Stimulated activated CD4-positive, alpha-beta T cell treated with anti-CD3 and anti-CD28 coated beads, Interleukin-15, amount 100 ng/mL, for 1 hour (primary cell): ENCODE measurements at places on chromosomes 1 and 21.

- no peak for DNase-seq
Observed at GRCh38 chr1:214364786-214365295, 83.9 kb downstream of the SMYD2 start.

DNA sequence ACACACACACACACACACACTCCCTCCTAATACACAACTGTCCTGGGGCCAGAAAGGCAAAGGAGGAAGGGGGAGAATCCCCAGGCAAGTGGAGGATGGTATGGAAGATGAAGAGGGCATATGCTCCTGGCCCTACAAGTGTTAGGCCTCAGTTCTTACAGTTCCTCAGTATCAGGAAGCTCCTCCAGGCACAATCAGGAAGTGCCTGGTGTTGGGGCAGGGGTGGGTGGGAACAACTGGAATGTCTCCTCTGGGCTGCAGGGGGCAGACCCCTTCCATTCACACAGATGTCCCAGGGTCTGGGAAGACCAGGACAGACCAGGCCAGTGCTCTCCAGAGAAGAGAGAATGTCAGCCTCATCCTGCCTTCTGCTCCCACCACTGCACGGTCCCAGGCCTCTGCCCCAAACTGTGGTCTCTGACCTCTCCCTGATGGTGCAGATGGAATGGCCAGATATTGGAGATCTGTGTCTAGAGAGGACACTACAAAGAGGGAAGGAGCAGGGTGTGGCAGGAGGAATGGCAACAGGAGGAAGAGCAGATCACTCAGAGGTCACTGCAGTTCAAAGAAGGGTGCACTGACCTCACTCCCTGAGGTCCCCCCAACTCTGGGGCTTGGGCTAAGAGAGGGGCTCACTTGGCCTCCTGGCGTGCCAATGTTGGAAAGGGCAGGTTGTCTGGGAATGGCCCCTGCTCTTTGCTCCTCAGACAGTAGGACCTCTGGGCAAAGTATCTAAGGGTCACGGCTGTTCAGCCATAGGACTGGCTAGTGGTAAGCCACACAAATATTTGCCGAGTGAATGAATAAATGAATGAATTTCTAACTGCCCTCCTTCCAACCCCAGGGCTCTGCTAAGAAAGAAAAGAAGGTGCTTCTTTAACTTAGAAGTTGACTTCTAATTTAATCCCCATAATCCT is 2.5 kb upstream of the DENND2D start:
- no peak for DNase-seq

GRCh38 chr1:7177438-7178146 is 392.3 kb downstream of the CAMTA1 start:
- no peak for DNase-seq

- DNase-seq: no peak
Observed at GRCh38 chr1:112711670-112712069, 3.5 kb downstream of the PPM1J start.

- no peak for DNase-seq
Observed at GRCh38 chr1:66980745-66981367, 56.1 kb downstream of the MIER1 start.

- DNase-seq: peak; percentile 26
Observed at GRCh38 chr1:3483801-3484444, 29.5 kb downstream of the ARHGEF16 start.

- DNase-seq: no peak
Observed at GRCh38 chr1:76294482-76295194, 220.1 kb downstream of the ST6GALNAC3 start.

DNA sequence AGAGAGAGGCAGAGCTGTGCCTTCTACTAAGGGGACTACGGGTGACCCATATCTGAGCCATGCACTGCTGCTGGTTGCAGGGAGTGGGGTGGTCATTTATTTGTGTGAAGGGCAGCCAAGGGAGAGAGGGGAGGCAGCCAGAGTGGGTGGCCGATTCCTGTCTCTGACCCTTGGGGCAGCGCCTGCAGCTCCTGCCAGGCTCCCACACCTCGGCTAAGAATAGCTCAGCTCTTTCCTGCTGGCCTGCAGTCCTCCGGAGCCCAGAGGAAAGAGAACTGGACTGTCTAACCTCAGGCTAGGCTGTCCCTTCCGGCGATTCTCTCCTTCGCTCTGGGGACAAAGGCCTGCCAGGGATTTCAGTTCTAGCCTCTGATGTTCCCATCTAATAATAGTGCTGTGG is 11.6 kb upstream of the CD34 start:
- no peak for DNase-seq

DNA sequence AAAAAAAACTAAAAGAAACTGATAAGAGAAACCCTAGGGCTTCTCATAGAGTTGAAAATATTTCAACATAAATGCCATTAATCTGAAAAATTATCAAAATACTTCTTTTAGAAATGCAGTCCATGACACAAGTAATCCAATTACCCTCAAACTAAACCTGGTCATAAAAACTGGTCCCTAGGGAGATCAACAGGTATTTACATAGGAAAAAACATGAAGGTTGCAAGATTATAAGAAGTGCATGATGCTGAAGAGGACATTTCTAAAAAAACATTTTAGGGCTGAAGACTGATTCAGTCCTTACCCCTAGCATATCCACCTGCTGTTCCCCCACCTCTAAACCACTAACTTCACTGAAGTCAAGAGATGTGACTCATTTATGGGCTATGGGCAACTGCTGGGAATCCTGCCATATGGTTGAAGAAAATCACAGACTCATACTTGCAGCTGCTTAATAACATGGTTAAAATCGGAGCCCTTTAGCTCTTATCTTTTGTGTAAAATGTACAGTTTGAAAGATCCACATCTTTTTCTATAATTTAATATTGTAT is 131.0 kb upstream of the RUNX1 start:
- no peak for DNase-seq

DNA sequence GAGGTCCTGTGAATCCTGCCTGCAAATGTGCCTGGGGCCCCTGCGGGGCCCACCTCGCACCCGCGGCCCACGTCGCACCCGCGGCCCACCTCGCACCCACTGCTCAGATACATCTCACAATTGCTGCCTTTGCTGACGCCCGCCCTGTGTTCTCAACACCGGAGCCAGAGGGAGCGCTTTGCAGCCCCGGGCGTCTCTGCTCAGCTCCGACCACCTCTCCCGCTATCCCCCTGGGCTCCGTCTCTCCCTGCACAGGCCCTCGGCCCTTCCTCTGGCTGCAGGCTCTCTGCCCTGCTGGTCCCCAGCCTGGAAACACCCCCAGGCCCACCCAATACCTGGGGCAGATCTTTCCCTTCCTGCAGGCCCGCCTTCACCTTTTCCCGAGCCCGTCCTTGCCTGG is 44.8 kb downstream of the TP73 start:
- DNase-seq: no peak

GRCh38 chr1:172719066-172719627 is 60.2 kb downstream of the FASLG start:
- no peak for DNase-seq

DNA sequence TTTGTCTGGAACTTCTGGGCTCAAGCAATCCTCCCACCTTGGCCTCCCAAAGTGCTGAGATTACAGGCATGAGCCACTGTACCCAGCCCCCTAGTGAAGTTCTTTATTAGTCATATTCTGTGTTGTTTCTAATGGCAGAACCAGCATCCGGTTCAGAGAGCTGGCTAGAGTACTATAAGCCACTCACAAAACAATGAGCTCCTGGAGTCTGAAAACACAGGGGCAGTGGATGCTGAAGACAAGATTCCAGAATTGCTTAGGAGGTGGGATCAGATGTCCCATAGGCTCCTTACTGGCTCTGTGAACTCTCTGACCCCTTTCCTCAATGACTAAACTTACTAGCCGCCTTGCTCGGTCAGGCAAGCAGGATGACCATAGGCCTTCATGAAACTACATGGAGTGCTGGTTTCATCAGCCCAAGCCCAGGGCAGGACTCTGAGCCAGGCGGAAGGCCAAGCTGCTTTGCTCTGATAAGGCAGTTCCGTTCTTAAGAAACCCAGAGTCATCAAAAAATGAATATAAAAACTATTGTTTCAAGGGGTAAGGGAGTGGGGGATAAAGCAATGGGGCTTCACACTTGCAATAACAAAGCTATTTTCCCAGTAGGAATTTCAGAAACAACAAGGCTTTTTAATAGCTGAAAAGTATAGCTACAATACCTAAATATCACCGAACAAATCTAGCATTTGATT is 8.1 kb downstream of the MTHFR start:
- DNase-seq: no peak

GRCh38 chr1:43444836-43445235 is 8.9 kb downstream of the HYI start:
- DNase-seq: no peak

GRCh38 chr1:31707711-31708110 is 3.9 kb upstream of the COL16A1 start:
- DNase-seq: no peak

DNA sequence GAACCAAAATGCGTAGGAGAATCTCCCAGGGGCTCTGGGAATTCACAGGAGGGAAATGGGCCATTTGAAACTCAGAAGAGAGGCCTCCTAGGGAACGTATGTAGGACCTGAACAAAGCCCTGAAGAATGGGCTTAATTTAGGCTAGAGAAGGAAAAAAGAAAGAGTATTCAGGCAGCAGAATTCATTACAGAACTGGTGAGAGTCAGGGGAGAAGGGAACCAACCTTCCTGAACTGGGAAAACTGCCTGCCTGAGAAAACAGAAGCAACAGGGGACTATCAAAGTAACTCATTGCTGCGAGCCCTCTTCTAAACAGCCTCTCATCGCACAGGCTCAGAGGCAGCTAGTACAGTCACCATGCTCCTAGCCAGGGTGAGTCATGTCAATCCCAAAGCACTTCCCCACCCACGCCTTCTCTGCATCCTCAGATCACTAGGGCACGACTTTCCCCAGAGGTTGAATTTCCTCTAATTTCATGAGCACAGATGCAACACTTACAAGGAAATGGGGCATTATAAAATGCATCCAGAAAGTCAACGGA is 98.1 kb downstream of the ADSS2 start:
- no peak for DNase-seq

DNA sequence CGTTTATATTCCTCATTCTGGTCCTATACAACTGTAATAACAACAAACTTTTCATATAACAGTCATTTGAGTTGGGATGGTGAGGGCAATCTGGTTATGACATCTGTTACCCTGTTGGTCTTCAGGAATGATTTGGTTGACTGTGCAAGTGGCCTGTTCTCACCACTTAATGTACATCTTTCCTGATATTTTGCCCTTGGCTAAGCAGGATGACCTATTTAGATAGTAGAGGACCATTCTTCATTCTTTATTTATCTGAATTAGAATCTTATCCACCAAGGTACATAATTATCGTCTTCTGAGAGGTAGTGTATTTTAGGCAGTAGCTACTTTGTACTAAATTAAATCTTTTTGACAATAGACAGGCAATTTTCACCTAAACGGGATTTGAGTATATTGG is 154.3 kb downstream of the DNM3 start:
- DNase-seq: no peak

DNA sequence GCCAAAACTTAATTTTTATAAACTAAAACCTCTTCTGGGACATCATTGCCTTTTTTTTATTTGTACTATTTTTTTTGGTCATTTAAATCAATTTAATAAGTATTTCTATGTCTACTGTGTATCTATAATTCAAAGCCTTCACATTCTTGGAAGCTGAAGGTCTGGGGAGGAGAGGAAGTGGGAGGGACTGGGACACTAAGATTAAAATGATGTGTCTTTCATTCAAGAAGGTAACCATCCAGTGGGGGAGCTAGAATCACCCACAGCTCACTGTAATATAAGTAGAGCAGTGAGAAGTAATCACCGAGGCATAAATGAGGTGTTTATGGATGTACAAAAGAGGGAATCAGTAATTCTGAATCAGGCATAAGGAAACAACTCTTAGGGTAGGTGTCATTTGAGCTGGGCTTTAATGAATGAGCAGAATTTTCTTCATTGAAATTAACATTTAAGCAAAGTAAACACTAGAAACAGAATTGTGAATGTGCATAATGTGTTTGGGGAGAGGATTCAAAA is 52.8 kb downstream of the PTGER3 start:
- no peak for DNase-seq

DNA sequence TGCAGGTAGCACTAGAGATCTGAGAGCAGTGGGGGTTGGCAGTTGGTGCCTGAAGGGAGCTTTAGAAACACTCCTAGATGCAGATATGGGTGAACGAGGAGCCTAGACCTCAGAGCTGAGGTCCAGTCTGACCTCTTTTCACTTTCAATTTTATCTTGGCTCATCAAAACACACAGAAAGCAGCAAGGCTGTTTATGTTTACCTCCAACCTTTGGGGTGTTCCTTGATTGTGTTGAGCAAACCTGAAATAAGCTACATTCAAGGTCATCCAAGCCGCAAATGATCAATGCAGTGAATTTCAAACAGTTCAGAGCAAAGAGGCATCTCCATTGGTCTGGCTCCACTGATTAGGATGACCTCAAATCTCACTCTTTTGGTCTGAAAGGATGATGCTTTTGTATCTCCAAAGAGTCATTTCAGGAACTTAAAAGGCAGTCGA is 1.3 kb downstream of the LY9 start:
- DNase-seq: no peak

GRCh38 chr1:204672069-204672468 is 13.5 kb downstream of the LRRN2 start:
- DNase-seq: no peak

DNA sequence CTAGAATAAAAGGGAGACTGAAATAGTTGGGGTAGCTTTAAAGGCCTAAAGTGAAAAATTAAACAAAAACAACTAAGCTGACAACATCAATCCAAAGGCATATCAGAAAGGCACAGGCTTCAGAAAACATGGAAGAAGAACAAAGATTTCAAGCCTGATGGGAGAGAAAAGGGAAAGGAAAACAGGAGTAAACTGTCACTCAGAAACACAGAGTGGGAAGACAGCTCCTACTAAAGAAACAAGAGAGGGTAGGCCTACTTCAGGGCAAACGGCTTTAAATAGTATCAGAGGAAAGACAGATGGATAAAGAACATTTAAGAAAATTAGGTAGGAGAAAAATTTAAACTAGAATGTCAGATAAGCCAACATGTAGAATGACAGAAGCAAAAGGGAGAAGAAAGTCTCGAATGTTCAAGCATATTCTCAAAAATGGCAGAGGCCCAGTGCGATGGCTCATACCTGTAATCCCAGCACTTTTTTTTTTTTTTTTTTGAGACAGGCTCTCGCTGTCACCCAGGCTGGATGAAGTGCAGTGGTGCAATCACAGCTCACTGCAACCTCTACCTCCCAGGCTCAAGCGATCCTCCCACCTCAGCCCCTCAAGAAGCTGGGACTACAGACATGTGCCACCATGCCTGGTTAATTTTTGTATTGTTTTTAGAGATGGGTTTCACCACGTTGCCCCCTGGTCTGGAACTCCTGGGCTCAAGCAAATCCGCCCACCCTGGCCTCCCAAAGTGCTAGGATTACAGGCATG is 7.6 kb downstream of the EGLN1 start:
- DNase-seq: no peak
